ENCODE measurements at places on chromosomes 16 and 17.

DNA sequence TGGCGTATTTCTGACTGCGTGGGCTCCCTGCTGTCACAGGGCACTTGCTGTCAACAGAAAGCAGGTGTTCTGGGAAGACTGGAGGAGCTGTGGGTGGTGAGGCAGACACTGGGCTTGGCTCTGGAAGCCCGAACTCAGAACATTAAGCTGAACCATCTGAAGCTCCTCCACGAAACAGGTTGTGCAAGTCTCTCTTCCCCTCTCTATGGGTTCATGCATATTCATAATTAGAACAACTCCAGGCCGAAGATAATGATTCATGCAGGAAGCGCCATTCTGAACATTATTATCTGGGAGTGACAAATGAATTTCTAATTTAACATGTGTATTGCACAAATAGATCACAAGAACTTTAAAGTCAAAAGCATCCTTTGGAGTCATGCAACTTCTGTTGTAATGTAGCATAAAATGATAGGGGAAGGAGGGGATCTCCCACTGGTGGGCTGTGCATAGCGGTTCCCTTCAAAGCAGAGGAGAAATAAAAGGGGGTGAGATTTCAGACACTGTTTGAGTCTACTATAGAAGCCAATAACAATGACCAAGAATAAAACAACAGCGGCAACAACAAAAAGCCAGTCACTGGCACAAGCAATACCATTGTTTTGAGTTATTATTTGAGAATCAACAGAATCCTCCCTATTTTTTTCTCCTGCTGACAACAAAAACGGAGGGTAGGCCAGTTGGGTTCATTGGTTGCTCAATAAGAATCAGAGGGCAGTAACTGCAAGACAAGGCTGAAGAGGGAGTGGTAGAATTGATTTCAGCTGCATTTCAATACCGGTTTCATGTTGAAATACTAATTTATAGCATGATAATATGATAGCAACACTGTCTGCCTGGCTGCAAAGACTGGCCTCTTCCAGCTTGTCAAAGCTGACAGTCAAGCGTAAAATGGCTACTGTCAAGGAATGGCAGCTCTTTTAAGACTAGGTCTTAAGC, 407.3 kb downstream of the XYLT1 start:
- DNase-seq, result no peak

DNA sequence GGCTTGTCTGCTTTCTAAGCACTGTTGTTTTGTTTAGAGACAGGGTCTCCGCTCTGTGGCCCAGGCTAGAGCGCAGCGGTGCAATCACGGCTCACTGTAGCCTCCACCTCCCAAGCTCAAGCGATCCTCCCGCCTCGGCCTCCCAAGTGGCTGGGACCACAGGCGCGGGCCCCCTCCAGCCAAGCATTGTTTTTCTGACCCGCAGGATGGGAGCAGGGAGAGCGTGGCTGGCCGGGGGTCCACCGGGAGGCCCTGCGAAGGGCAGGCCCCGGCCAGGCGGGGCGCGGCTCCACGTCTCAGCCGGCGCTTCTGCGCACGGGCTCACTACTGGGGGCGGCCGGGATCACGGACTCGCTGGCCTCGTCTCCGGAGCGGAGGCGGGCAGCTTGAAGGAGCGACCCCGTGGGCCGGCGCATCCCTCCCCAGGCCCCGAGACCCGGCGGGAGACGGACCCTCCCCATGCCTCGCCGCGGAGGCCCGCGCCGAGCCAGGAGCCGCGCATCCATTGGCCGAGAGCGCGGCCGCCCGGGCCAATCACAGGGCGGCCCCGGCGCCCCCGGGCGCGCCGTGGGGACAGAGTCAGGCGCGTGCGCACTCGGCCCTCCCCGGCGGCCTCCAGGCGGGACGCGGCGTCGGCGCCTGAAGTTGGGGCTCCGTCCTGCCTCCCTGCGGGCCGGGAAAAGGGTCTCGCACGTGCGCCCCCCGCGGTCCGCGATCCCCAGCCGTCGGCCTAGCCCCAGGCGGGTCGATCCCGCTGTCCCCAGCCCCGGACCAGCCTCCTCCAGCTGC, 24.9 kb downstream of the ACTG1 start:
- DNase-seq, result peak; percentile 85

DNA sequence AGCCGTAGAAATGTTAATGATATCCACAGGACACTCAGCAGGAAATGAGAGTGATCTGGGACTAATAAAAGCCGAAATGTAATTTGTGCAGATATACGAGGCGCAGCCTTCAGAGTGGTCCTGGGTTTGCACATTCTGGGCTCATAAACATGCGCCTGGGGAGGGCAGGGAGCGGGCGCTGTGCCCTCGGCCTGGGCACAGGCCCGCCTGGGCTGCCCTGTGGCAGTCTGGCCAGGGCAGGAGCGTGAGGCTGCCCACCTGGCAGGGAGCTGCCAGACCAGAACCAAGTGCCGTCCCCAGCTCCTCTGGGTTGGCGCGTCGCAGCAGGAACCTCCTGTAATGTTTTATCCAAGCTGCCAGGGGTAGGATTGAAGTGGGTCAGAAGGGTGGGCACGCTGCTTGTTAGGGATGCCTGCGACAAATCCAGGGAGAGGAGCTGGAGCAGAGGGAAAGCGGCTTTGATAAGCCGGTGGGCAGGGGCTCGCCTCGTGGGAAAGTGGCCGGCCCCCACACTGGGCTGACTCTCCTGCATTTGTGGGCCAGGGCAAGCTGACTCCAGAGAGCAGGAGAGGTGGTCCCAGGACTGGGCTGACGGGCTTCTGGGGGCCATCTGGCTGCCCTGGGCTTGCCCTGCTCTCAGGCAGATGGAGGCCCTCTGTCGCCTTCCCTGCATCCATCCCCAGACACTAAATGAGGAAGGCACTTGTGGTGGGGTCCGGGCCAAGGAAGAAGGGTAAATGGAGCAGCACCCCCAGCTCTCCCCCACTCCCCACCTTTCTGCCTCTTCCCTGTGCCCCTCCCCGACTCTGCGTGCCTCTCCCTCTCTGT, 45.9 kb downstream of the SREBF1 start:
- DNase-seq, result no peak

- peak; percentile 62 for DNase-seq
Observed at GRCh38 chr16:67244387-67245185, 2.7 kb downstream of the FHOD1 start.

GRCh38 chr17:8476741-8477140, 41.1 kb downstream of the NDEL1 start:
- DNase-seq, result no peak

DNA sequence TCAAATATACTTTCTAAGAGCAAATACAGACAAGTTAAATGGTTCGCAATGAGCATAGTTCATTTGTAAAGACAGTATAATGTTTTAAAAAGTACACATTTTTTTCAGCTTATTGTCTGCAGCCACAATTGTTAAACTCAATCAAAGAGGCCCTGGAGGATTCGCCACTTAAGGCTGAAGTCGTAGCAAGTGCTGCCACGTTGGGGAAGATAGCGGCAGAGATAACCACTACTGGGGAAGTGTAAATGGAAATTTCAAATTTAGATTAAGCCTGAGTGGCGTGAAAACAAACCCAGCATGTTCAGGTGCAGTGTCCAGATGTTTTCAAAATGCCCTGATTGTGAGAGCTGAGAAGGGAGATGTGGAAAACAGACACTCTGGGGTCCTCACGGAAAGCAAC, 8.4 kb downstream of the PMP22 start:
- DNase-seq, result no peak

- DNase-seq, result no peak
Observed at GRCh38 chr16:11869353-11870228, 18.2 kb upstream of the RSL1D1 start.

DNA sequence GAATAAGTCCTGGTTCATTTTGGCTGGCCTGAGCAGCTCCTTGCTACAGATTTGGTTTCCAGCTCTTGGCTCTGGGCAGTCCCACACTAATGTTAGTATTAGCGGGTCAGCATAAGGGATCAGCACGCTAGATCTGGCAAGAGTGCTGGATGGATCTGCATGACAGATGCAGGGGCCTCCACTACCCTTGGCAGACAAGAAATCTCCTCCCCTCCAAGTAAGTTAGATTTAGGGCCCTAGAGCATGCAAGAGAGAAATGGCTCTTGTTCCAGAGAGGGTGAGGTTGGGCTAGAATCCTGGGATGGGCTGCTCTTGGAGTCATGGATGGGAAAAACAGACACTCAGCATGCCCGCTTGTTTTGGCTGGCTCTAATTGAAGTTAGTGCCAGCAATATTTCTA, 414.3 kb downstream of the RBFOX1 start:
- peak; percentile 76 for DNase-seq

GRCh38 chr16:12544477-12545296, 259.0 kb downstream of the CPPED1 start:
- no peak for DNase-seq

DNA sequence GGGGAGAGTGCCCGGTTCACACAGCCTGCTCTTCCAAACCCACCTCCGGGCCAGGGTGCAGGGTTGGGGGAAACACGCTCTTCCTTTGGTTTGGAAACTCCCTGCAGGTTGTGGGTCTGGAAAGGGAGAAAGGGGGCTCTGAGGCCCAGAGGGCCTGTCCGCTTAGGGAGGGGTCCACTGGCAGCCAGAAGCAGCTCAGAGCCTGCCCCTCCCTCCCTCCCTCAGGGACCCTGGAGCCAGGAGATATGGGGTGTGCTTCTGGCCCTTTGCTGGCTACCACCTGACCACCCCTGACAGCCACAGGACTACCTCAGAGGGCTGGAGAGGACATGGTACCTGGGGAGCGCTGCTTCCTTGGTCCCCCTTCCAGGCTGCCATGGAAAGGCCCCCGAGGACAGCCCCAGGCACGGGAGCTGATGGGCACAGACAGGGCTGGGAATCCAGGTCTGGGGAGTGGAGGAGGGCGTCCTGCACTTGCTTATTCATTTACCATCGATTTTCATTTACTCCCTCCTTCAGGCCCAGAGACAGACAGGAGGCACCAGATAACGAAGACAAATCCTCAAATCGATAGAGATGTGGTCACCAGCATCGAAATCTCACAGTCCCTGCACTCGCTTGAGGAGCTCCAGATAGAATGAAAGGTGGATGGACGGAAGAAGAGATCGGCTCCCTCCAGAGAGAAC, 48.4 kb upstream of the DOC2B start:
- DNase-seq, result peak; percentile 26

DNA sequence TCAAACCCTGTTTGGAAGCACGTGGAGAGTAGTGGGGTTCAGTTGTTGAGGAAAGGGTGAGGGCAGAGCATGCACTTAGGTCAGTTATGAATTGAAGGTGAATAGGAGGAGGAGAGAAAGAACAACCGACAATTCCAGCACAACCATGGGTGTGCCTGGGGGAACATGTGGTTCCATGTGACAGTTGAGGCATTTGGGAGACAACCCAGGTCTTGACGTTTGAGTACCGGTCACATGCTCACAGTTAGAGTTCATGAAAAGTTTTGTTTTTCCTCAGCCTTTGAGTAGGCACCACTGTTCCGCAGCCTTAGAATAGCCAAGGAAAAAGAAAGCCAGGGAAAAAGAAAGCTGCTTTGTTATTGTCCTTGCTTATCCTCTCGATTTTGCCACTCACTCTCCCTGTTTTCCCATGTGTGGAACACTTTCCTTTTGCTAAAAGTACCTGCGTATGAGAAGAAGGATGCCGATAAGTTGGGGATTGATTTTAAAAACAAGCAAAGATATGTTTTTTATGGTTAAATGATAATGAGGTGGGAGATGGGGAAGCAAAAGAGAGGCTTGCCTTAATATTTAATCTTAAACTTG, 25.6 kb upstream of the ABCC11 start:
- no peak for DNase-seq

- no peak for DNase-seq
Observed at GRCh38 chr16:81786868-81787267, 7.8 kb downstream of the PLCG2 start.

- DNase-seq, result no peak
Observed at GRCh38 chr17:19339341-19339815, 23.1 kb downstream of the B9D1 start.

GRCh38 chr16:58001781-58002415, 691 bp downstream of the USB1 start:
- no peak for DNase-seq

GRCh38 chr17:17645961-17646360, 35.3 kb upstream of the RAI1 start:
- DNase-seq, result no peak

DNA sequence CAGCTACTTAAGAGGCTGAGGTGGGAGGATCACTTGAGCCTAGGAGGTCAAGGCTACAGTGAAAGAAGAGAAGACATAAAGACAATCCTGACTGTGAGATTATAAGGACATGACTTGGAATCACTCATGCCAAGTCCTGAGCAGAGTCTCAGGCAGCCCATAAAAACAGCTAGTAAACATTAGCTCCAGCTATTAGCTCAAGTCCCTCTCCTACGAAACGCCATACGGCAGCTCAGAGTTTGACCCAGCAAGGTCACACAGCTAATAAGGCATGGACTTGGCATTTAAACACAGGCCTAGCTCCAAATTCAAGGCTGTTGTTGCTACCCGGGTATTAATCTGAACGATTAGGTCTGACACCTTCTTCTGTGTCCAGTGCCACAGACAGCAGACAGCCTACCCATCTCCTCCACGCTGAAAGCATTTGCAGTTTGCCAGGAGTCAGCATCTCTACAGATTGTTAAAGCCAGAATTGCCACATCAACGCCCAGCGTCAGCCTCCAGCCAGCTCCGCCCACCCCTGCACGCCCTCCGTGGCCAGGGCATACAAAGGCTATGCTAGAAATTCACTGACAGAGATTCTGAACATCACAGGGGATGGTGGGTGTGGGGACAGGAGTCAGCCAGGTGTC, 9.9 kb upstream of the TMEM114 start:
- no peak for DNase-seq

- DNase-seq, result no peak
Observed at GRCh38 chr17:7443499-7444485, 1.1 kb upstream of the CHRNB1 start.

GRCh38 chr17:28211811-28212210, 107.2 kb upstream of the TMEM97 start:
- DNase-seq, result no peak

DNA sequence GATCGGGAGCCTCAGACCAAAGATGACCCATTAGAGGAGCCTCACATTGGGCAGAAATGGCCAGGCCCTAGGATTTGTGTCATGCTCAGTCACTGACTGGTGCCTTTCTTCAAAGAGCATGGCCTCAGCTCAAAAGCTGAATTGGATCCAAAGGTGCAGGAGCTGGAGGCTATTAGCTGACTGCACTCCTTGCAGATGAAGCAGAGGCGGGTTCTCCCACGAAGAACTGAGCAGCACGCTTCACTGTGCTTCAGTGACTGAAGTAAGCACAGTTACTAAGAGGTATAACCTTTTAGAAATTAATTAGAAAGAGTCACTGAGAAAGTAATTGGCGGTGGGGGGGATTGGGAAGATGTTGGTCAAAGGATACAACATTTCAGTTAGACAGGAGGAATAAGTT, 18.7 kb upstream of the COX10 start:
- DNase-seq, result no peak

GRCh38 chr17:55162556-55162946, 102.2 kb upstream of the HLF start:
- DNase-seq, result no peak

Data from left hindlimb (tissue), 1 donor.